Choroid plexus epithelial cell (primary cell): ENCODE measurements at places on chromosomes 1 and 21.

DNA sequence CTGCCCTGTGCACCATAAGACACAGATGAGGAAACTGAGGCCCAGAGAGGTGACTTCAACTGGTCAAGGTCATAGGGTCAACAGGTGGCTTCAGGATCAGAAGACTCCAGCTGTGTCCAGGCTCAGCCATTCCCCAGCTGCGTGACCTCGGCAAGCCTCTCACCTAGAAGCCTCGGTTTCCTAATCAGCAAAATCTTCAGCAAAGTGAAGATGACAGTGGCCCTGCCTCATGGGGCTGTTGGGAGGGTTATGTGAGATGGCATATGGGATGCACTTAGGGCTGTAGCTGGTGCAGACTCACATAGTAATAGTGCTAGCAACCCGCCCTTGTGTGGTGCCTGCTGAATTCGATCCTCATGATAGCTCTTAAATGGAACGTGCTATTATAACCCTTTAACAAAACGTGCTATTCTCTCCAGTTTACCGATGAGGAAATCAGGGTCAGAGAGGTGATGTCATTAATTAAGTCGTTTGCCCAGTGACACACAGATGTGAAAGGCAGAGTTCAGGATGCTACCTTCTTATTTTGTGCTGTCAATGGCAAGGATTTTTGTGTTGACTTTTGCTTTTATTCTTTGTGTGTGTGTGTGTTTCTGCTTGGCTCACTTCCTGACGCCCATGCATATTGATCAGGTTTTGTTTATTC, 472.9 kb downstream of the MATN1 start:
- no peak for DNase-seq

- peak; percentile 96 for DNase-seq
These were observed 182.7 kb upstream of the PTBP2 start for GRCh38 chr1:96538883-96539282.

- no peak for DNase-seq
These were observed 24.6 kb downstream of the XCL1 start for GRCh38 chr1:168601051-168601450.

DNA sequence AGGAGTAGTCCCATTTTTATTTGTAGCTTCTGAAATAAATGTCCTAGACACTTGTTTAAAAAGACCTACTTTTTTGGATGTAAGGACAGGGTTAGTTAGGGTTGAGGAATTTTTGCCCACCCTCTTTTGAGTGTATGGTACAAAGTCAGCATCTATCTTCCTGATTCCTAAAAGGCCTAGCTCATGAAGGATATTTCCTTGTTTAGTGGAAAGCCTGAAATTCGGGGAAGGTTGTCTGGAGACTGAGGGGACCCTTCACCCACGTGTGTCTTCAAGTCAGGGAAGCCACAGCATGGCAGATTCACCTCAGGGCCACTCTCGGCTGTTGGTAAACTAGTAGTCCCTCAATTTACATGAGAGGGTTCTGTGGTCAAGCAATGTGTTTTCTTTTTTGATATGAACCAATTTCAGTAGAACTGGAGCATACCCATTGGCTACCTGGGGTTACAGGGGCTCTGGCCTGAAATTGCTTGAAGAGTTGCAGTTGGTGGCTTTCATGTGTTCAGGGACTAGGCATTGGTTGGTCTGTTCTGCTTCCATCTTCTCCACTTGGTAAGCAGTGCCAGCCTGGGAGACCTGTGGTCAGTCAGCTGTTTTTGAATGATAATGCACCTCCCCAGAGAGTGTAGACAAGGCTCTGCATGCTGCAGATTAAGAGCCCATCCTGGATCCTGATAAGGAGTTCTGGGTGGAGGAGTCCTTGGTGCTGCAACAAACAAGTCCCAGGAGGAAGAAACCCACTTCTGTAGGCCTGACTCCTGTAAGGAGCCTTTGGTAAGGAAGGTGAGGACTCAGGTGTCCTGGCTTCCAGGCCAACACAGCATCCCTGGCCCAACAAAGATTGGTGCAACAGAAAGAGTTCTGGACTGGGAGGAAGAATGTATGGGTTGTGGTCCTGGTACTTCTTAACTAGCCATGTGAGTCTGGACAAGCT, 6.3 kb downstream of the BTG2 start:
- DNase-seq: no peak

DNA sequence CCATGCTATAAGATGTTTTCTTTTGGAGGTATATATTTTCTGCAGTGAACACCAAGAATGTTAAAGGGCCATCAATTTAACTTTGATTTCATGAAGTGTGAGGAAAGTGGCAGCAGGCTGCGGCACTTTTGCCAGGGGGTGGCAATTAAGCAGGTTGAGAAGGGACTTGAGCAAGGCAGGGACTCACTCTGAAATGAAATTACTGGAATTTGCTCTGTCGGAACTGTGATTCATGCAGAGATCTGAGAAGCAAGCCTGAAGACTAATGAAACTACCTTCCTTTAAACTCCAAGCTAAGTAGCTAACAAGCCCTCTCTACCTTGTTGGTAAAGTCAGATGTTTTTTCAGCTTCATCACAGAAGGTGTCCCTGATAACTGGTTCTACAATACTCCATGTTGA, 441.6 kb downstream of the SIPA1L2 start:
- DNase-seq: no peak

GRCh38 chr1:147781056-147781471, 20.7 kb upstream of the GJA5 start:
- no peak for DNase-seq

DNA sequence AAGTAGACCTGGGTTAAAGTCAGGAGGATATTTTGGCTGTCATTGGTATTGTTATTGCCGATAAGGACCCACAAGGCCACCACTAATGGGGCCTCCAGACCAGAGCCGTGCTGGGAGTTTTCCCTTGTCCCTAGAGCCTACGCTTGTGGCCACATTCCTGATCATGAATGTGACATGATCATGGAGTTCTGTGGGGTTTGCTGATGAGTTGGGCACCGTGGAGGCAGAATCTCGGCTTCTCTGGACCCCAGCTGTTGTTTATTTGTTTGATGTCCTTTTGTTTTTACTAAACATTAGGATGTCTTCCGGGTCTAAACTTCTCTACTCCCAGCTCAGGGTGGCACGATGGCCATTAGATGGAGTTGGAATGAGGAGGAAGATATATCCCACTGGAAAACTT, 74.9 kb upstream of the TMPRSS2 start:
- no peak for DNase-seq

DNA sequence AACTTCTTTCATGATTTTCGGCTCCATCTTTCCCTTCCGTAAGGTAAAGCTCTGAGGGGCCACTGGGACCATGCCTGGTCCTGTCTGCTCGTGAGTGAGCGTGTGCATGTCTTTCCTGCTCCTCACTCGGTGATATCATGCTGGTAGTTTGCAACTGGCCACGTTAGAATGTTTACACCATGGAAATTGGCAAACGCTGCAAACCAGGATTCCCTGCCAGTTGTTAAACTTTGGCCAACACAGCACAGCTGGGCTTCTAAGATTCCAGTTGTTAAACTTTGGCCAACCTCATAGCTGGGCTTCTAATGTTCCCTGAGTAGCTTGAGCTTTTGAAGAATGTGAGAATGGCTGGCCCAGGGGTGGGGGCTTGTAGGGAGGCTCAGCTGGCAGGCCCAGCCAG, 68.0 kb upstream of the ACTL8 start:
- no peak for DNase-seq

GRCh38 chr1:192442736-192443135, 125.9 kb downstream of the RGS21 start:
- DNase-seq: peak; percentile 21

DNA sequence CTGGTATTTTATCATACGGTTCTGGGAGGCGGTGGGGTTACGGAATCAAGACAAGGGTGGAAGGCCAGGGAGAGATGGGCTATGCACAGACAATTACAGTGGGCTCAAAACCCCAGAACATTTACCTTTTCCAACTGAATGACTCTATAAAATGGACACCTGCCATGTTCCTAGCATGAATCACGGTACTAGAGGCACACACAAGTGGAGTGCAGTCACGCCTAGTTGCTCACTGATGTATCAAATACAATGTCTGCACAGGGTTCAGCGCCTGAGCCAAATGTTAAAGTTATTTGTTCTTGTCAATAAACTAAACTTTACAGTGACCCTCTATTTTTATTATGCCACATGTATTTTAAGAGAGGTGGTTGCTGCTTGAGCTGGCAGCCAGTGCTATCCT, 121.4 kb downstream of the ATG4C start:
- no peak for DNase-seq

DNA sequence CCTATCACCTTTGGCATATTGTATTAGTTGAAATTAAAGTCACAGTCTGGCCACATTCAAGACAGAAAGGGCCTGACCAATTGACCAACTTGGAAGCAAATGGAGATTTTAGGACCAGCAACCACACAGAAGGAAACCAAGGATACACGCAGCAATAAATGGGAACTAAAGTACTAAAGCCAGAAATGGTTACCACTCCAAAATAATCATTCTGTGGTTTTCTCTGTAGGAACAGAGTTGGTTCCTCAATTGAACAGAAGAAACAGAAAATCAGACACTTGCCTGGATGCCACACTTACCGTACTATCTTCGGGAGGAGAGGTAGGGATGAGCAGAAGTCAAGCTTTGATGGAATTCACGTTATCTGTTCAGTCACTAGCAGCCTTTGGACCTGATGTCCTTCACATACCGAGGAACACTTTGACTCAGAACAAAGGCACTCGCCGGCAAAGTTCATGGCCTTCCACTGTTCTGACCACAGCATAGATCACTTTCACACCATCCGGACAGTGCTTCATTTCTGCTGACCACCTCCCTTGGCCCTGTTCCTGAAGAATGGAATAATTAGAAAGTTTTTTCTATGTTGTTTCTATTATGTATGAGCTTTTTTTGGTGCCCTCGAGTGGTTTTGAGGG, 96.9 kb downstream of the LPAR3 start:
- DNase-seq: no peak

DNA sequence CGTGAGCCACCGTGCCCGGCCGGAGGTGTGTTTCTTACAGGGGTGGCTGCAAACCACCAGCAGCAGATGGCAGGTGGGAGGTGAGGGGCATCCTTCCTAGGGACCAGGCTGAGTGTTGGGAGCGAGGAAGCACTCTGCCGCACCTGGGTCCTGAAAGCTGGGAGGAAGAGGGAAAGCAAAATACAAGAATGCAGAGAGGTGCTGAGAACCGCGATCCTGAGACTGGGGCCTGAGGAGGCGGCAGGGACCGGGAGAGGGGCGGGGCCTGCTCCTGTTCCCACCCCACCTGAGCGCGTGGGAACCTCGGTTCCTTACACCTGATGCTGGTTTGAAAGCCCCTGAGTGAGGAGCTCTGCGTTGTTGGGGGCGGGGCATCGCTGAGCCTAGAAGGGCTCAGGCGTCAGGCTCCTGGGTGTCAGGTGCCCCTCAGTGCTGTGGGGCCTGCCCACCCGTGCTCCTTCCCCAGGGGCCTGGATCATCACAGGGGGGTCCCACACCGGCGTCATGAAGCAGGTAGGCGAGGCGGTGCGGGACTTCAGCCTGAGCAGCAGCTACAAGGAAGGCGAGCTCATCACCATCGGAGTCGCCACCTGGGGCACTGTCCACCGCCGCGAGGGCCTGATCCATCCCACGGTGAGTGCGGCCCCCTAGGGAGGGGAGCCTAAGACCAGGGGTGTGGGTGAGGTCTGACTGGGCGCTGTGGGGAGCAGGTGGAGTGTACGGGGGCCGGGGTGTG, 15.5 kb downstream of the TRPM2 start:
- DNase-seq: no peak

- DNase-seq: peak; percentile 23
These were observed 89.7 kb downstream of the DMRTA2 start for GRCh38 chr1:50333595-50333974.

DNA sequence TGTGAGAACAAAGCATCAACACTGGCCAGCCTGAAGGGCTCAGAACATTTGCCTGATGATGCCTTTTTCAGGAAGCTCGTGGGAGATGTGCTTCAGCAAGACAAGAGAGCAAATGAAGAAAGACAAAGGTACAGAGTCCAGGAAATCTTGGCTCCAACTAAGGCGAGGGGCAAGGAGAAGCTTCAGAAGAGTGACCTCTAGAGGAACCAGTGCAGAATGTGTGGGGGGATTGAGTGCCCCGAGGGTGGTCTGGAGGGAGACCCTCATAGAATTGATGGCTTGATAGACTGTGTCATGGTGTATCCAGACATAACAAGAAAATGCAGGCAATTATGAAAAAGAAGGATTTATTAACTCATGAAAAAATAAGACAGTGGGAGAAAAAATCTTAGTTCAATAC, 15.3 kb upstream of the NLRP3 start:
- no peak for DNase-seq

- DNase-seq: peak; percentile 25
These were observed 15.8 kb upstream of the NUP210L start for GRCh38 chr1:154170547-154171222.

- DNase-seq: no peak
These were observed 34.7 kb downstream of the WASF2 start for GRCh38 chr1:27455139-27455811.

DNA sequence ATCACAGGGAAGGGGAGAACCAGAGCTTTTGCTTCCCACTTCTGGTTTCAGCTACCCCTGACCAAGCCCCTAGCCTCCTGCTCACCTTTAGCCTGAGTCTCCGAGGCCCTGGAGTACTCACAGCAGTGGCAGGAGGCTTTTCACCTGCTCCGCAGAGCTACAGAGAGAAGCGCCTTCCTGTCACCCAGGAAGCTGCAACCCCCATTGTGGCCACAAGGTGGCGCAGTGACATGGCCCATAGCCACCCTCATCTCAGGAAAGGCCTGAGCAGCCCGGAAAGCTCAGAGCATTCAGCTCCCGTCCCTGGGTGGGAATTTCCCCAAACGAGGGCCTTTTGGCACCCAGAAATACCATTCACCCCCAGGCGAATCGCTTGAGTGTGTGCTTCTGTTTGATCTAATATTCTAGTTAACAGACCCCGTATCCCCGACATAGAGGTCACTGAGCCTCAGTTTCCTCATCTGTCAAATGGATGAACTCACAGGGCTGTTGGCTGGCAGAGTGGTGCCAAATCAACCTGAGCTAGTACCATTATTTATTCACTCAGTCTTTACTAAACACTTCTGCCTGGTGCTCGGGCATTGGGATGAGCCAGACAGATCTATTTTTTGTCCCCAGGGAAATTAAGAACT, 25.3 kb downstream of the A3GALT2 start:
- peak; percentile 88 for DNase-seq

DNA sequence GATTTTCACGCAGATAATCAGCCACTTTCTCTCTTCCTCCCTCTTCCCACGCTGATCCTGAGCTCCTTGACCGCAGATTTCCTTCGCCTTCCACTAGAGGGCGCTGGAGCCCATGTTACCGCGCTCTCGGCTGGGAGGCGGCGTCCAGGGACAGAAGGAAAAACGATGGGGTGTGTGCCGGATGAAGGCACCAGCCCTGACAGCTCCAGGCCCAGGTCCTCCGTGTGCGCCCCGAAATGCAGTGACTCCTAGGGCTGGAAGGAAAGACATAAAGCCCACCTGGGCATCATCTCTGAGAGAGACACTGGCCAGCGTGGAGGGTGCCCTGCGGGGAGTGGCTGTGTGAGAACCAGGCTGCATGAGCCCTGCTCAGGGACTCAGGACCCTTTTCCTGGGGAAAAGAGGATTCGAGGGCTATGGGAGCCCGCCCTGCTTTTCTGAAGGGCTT, 44.9 kb upstream of the CYP2J2 start:
- DNase-seq: peak; percentile 70

- no peak for DNase-seq
These were observed 24.2 kb upstream of the RGL1 start for GRCh38 chr1:183780757-183781156.
